ENCODE measurements at places on chromosomes 7 and 10.

DNA sequence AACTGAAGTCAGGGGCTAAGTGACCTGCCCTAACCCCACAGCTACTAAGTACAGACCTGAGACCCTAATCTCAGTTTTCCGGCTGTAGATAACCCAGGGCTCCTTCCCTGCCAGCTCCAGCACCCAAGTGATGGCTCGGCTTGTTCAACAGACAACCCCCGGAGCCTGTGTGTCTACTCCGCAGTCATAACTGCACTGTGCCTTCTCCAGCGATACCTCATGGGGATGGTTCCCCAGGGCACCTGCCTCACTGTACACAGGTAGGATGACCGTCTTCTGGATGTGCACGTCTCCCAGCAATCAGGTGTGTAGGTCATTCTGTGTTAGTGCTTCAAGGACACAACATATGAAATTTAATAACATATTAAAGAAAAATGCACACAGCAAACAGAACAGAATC lies 37.1 kb downstream of the CPXM2 start:
- DNase-seq, result no peak

DNA sequence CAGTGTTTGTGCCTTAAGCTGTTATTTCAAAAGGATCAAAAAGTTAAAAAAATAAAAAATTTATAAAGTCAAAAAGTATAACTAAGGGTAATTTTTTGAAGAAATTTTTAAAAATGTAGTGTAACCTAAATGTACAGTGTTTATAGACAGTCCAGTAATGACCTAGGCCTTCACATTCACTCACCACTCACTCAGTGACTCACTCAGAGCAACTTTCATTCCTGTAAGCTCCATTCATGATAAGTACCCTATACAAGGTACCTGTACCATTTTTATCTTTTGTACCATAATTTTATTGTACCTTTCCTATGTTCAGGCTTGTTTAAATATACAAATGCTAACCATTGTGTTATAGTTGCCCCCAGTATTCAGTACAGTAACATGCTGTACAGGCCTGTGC lies 21.5 kb downstream of the DNAJC9 start:
- DNase-seq, result no peak

GRCh38 chr7:3897430-3898372 lies 596.6 kb downstream of the SDK1 start:
- no peak for DNase-seq

- no peak for DNase-seq
Measured at GRCh38 chr10:59750155-59750945, 2.9 kb downstream of the MRLN start.

GRCh38 chr7:76054123-76055120 lies 6.5 kb downstream of the MDH2 start:
- no peak for DNase-seq
